IMR-90 (cell line): ENCODE measurements at places on chromosomes 2 and 18. TPM values are rescaled to one million over a fixed set of nuclear protein-coding genes. Genes with fewer than 3 reads are reported as not detected.

Gene SERPINB12
- not detected in 2 replicates for total RNA-seq

Gene WBP1
- 22.2 and 22.9 TPM in 2 replicates for total RNA-seq

Gene SP5
- not detected in 2 replicates for total RNA-seq

Gene ITGA4
- total RNA-seq, result 13.6 and 20.6 TPM in 2 replicates

Gene C2orf80
- total RNA-seq, result not detected in 2 replicates
